ENCODE measurements at places on chromosomes 2 and 18.

- no peak for DNase-seq
These were observed 102.9 kb downstream of the ALPK2 start for GRCh38 chr18:58525928-58526424.

- no peak for DNase-seq
These were observed 2.3 kb downstream of the SLC3A1 start for GRCh38 chr2:44277541-44277940.

- no peak for DNase-seq
These were observed 155.6 kb upstream of the LYPD1 start for GRCh38 chr2:132825601-132826000.

DNA sequence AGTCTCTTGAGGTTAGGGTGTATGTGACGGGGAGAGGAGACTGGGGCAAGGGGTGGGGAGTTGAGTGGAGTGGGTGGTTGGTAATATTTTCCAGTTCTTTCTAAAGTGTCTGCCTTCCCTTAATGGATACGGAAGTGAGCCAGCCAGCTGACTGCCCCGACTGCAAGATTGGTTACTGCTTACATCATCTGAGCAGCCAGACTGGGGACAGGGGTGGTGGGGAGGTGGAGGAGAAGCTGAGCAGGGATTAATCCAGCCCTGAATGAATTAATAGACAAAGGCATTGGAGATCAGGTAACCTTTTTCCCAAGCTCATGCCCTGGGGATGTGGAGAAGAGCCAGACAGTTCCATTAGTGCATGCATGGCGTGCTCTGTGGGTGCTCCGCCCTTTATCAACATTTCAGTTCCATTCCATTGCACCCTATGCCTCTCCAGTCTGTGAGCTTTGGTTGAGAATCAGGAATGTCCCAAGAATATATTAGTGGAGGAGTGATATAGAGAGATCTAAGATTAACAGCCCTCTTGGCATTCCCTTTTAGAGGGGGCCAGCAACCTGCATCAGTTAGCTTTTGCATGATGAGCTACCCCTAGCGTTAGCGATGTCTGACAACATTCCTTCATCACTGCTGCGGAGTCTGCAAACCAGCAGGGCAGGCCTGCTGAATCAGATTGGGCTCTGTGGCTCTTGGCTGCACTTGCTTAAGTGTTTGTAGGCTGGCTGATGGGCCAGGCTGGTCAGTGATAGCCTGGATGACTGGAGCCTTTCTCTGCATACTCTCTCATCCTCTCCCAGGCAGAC is 67.4 kb downstream of the TNP1 start:
- DNase-seq, result no peak

- no peak for DNase-seq
These were observed 24.5 kb upstream of the HPCAL1 start for GRCh38 chr2:10278029-10278762.

- no peak for DNase-seq
These were observed 68.8 kb upstream of the PIK3C3 start for GRCh38 chr18:41886126-41886807.

- DNase-seq, result no peak
These were observed 225.9 kb downstream of the NEDD4L start for GRCh38 chr18:58269931-58270330.

DNA sequence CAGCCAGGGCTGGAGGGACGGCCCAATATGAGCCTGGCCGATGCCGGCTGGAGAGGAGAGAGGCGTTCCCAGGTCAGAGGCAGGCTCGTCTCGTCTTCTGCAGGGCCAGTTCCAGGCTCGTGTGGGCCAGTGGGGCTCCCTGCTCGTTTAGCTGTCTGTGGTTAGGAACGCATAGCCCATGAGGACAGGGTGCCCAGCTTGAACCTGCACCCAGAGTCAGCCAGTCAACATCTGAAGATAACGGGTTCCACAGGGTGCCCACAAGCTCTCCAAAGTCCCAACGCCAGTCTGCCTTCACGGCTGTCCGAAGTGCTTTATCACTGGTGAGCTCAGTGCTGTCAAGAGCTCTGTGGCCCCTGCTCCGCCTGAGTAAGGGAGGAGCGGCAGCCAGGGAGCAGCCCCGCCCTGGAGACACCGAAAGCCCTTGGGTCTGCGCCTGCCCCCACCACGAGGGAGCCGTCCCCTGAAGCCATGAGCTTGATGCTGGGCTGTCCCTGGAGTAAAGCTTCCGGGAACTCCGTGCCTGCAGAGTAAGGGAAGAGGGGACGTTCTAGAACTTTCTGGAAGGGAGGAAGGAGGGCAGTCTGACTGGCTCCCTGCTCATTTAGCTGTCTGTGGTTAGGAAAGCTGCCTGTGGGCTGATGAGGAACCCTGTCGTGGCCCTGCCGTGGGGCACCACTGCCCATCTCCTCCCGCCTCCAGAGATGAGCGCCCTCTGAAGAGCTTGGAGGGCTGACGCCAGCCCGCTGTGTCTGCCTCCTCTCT is 2.7 kb upstream of the HSBP1L1 start:
- DNase-seq, result no peak
